ENCODE measurements at places on chromosomes 16 and 17.

DNA sequence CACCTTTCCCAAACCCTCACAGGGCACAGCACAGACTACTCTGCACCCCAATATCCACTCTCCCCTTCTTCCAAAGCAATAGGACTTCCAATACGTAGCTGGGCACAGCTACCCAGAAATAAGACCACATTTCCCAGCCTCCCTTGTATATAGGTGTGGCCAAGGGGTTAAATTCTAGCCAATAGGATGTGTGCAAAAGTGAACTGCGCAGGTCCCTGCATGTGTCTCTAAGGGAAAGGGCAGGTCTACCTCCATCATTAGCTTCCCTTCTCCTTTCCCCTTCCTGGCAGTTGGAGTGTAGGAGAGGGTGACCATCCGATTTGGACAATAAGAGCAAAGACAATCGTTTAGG, 25.5 kb upstream of the SNN start:
- DNase-seq = no peak

DNA sequence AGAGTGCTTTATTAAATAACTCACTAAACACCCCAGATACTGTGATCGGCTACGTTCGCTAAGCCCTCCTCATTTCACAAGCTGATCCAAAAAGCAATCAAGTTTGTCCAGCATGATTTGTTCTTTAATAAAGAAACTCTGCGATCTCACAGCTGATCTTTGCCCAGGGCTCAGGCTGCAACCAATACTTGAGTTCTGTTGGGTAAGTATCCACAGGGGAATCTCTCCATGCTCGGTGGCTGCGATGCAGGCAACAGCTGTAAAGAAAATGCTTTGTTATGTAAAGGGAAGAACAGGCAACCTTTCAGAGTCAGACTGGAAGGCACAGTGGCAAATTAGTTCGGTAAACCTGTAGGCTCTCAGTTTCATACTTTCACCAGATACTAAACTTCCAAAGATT, 67.5 kb downstream of the SHISA6 start:
- DNase-seq = no peak

GRCh38 chr17:788551-788950, 6.4 kb downstream of the MRM3 start:
- no peak for DNase-seq

GRCh38 chr17:7929158-7930023, at the start of gene KCNAB3:
TSS of gene KCNAB3 (minus strand) at chr17:7929856. CDS start at chr17:7929435, 421 bp downstream.
- peak; percentile 29 for DNase-seq
